Activated naive CD8-positive, alpha-beta T cell treated with anti-CD3 and anti-CD28 coated beads, Interleukin-2, amount 10 ng/mL, durations not matched to agents 7 days and 5 days (primary cell): ENCODE measurements at places on chromosomes 11 and 22.

- H3K27me3 ChIP-seq = peaks cover 57% of the 10 kb centered on the region
- no peak for DNase-seq
- no peaks in the 10 kb centered on the region for H3K36me3 ChIP-seq
- H3K27ac ChIP-seq = no peak overlapping the region
Observed at GRCh38 chr11:128904656-128905344, 13.6 kb downstream of the KCNJ5 start.

DNA sequence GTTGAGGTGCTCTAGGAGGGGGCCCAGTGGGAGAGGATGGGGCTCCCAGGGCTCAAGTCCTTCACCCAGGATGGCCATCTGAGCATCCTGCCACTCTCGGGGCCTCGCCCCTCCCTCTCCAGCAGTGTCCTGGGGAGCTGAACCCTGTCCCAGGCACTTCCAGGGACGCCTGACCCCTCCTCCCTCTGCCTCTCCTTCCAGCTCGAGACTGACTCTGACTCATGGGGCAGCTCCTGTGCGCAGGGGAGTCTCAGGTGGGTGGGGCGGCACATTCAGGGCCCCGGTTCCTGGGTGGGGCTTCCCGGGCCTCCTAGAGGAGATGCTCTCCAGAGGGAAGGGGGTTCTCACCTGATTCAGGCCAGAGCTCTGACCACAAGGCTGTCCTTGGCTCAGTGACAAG lies 77.1 kb upstream of the IGLL5 start:
- DNase-seq = no peak
- no peak overlapping the region for H3K4me3 ChIP-seq
- H3K36me3 ChIP-seq = no peaks in the 10 kb centered on the region
- H3K4me1 ChIP-seq = peaks cover 6% of the 10 kb centered on the region

DNA sequence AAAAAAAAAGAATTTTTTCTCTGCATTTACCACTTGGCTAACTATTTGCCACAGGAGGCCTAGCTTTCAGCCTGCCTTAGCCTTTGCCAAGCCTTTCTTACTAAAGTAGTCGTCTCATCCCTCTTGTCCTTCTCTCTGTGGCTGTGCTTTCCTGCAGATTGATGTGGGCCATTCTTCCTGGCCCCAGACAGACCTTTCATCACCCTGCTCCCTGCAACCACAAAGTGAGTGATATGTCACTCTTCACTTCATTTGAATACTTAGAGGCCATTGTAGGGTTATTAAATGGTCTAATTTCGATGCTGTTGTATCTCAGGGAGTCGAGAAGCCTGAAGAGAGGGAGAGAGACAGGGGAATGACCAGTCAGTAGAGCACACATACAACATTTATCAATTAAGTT lies 37.6 kb downstream of the ART5 start:
- H3K4me1 ChIP-seq = no peaks in the 10 kb centered on the region
- no peaks in the 10 kb centered on the region for H3K36me3 ChIP-seq
- no peak overlapping the region for H3K4me3 ChIP-seq
- no peak overlapping the region for H3K27ac ChIP-seq

DNA sequence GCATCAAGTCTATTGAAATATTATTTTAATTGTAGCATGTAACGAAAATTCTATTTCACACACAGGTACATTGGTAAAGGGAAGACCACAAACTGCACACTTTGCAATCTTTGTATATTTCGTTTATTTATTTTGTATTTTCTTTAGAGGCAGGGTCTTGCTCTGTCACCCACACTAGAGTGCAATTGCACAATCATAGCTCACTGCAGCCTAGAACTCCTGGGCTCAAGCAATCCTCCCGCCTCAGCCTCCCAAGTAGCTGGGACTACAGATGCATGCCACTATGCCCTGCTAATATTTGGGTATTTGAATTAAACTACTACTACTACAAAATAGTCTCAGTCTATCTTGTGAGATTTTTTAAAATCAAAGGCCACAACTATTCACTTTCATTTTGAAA lies 42.7 kb downstream of the GAB2 start:
- H3K36me3 ChIP-seq = peaks cover 13% of the 10 kb centered on the region
- peaks cover 5% of the 10 kb centered on the region for H3K27me3 ChIP-seq
- H3K27ac ChIP-seq = no peak overlapping the region
- peaks cover 10% of the 10 kb centered on the region for H3K4me1 ChIP-seq
- H3K4me3 ChIP-seq = no peak overlapping the region
- no peak for DNase-seq

GRCh38 chr11:15865212-15865987 lies 490.9 kb downstream of the SOX6 start:
- no peaks in the 10 kb centered on the region for H3K36me3 ChIP-seq
- H3K4me3 ChIP-seq = no peak overlapping the region
- no peaks in the 10 kb centered on the region for H3K27me3 ChIP-seq
- no peak overlapping the region for H3K27ac ChIP-seq
- no peaks in the 10 kb centered on the region for H3K4me1 ChIP-seq

- H3K36me3 ChIP-seq = peaks cover 4% of the 10 kb centered on the region
- peak overlapping the region; percentile 86 for H3K4me3 ChIP-seq
- H3K4me1 ChIP-seq = peaks cover 28% of the 10 kb centered on the region
- H3K27ac ChIP-seq = peak overlapping the region; percentile 88
Observed at GRCh38 chr11:46361283-46362155, 14.3 kb downstream of the DGKZ start.

DNA sequence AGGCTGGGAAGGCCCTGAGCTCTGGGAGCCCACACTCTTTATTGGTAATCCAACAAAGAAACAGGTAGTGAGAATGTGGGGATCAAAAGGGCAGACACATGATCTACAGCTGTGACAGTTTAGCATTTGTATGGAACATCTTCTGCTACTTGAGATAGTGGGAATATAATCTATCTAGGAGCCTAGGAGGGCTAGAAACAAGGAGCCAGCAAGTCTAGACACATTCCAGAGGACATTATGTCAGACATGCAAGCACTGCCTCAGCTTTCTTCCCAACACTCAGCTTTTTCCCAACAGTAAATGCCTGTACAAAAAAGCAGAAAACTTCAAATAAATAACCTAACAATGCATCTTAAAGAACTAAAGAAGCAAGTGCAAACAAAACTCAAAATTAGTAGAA lies 1150.6 kb upstream of the RAG2 start:
- no peaks in the 10 kb centered on the region for H3K4me1 ChIP-seq
- no peak overlapping the region for H3K27ac ChIP-seq
- H3K4me3 ChIP-seq = no peak overlapping the region
- H3K36me3 ChIP-seq = no peaks in the 10 kb centered on the region
- no peaks in the 10 kb centered on the region for H3K27me3 ChIP-seq

- no peak overlapping the region for H3K4me3 ChIP-seq
- peaks cover 19% of the 10 kb centered on the region for H3K27me3 ChIP-seq
- no peaks in the 10 kb centered on the region for H3K36me3 ChIP-seq
- DNase-seq = no peak
- H3K27ac ChIP-seq = no peak overlapping the region
Observed at GRCh38 chr11:70662691-70663098, 264.4 kb downstream of the CTTN start.
